ENCODE measurements at places on chromosomes 2 and 18. TPM values are rescaled to one million over a fixed set of nuclear protein-coding genes. Genes with fewer than 3 reads are reported as not detected.
A peak's percentile ranks its signal among the peaks of the same experiment; 100 is the strongest.

DNA sequence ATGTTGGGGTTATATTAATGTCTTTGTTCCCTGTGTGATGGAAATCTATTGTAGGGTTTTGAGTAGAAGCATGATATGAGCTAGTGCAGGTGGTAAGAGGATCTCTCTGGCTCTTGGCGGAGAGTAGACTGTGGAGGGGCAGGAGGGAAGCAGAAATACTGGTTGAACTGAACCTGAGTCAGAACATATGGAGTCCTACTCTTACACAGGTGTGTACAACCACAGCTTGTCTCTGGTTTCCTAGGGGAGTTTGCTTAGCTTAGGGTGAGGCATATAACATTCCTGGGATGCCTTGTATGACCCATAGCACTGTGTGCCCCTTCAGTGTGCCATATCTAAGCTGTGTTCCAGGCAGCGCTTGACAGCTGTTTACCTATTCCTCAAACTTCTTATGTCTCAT, 97.3 kb upstream of the GCFC2 start:
- H3K4me3 ChIP-seq: no peak overlapping the region
- no peak overlapping the region for H3K27ac ChIP-seq
- H3K36me3 ChIP-seq: no peaks in the 10 kb centered on the region
- peak; percentile 57 for DNase-seq
- H3K27me3 ChIP-seq: no peaks in the 10 kb centered on the region

DNA sequence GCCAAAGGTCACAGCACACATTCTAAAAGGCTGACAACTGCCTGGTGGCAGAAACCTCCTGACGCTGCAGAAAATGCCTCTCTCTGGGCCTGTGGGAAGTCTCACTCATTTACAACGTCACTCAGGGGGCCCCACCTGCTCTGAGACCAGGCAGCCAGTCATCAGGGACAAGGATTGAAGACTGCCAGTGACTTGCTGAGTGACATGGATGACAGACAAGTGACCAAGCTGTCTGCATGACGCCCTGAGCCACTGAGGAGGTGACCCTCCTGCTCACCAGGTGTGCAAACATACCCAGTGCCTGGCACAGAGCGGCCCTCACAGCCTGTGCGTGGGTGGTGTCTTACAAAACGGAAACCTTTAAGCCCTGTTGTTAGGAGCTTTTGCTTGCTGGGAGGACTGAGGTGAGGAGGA, 392.4 kb downstream of the TNS1 start:
- H3K27ac ChIP-seq: no peak overlapping the region
- no peaks in the 10 kb centered on the region for H3K36me3 ChIP-seq
- no peak overlapping the region for H3K4me3 ChIP-seq
- H3K4me1 ChIP-seq: no peaks in the 10 kb centered on the region

DNA sequence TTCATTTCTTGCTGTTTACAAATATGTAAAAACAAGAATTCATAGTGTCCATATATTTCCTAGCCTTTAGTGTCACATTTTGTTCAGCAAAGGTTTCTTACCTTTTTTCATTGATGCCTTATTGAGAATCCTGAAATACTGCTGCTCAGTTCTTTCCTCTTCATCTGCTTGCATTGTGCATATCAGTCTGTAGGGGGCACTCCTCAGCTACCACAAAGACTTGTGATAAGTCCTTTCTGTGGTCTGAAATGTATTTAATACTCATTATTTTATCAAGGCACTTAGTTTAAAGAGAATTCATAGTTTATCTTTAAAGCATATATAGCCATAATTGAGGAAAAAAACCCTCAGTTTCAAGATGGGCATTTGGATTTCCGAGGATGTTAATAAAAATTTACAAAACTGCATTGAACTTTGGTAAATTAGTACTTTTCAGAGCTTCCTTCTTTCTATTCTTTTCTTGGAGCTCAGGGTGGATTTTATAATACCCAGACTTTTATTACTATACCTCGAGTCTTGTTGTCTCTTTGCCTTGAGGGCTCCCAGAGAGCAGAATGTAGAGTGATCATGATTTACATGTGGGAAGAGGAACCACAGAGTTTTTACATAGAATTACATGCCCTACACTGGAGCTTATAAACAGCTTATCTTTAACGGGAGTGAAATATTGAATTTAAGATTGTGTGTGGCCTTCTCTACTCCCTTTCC, 570.1 kb downstream of the PLCL1 start:
- H3K27ac ChIP-seq: no peak overlapping the region
- H3K27me3 ChIP-seq: no peaks in the 10 kb centered on the region
- DNase-seq: no peak
- H3K4me3 ChIP-seq: no peak overlapping the region

The SPATA3 gene
- not detected for total RNA-seq

- H3K36me3 ChIP-seq: no peaks in the 10 kb centered on the region
- H3K4me3 ChIP-seq: no peak overlapping the region
- H3K27ac ChIP-seq: no peak overlapping the region
- DNase-seq: no peak
- H3K27me3 ChIP-seq: no peaks in the 10 kb centered on the region
Observed at GRCh38 chr2:49490710-49491109, 336.4 kb upstream of the FSHR start.

DNA sequence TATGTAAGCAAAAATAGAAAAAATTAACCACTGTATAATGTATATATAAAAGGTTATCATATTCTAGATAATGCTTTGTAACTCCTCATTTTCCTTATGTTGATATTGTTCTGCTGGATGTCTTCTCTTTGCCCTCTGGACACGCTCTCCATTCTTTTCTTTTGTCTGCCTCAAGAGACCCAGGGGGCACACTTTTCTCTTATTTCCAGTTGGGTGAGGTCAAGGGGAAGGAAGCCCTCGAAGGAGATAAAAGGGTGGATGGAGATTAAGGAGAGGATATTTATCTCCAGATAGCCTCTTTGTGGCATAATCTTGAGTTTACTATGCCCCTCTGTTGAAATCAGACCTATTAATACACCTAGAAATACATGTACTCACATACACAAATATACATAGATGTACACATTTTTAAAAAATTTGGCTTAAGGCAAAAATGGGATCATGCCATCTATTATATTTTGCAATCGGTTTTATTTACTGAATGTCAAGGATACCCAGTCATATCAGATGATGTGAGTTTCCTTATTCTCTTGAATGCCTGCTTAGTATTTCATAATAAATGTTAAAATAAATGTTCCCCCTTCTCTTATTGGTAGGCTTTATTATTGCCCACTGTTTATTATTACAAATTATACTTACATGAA, 65.3 kb downstream of the LCLAT1 start:
- no peaks in the 10 kb centered on the region for H3K36me3 ChIP-seq
- H3K27me3 ChIP-seq: no peaks in the 10 kb centered on the region
- DNase-seq: no peak
- H3K4me3 ChIP-seq: no peak overlapping the region
- peaks cover 54% of the 10 kb centered on the region for H3K4me1 ChIP-seq

DNA sequence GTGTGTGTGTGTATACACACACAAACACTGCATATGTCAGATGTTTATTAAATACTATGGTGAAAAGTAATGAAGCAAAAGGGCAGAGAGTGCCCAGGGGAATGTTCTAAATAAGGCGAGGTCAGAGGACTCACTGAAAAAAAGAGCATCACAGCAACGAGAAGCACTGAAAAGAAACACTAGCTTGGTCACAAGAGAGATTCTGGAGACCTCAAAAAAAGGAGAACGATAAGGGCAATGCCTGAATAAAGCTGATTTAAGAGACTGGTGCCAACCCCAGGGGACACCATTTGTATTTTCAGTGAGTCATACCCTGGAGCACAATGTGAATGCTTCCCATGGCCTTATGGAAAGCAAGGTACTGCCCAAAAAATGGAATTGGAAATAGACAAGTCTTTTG, 14.5 kb downstream of the SLC40A1 start:
- DNase-seq: no peak
- no peak overlapping the region for H3K4me3 ChIP-seq
- peaks cover 54% of the 10 kb centered on the region for H3K4me1 ChIP-seq

GRCh38 chr2:54429054-54429453, 27.1 kb upstream of the SPTBN1 start:
- peaks cover 52% of the 10 kb centered on the region for H3K4me1 ChIP-seq
- peak overlapping the region; percentile 73 for H3K27ac ChIP-seq
- H3K36me3 ChIP-seq: no peaks in the 10 kb centered on the region
- DNase-seq: peak; percentile 17
- H3K4me3 ChIP-seq: no peak overlapping the region

Data from esophagus muscularis mucosa (tissue), 4 donors.